ENCODE measurements at places on chromosomes 3 and 15.

DNA sequence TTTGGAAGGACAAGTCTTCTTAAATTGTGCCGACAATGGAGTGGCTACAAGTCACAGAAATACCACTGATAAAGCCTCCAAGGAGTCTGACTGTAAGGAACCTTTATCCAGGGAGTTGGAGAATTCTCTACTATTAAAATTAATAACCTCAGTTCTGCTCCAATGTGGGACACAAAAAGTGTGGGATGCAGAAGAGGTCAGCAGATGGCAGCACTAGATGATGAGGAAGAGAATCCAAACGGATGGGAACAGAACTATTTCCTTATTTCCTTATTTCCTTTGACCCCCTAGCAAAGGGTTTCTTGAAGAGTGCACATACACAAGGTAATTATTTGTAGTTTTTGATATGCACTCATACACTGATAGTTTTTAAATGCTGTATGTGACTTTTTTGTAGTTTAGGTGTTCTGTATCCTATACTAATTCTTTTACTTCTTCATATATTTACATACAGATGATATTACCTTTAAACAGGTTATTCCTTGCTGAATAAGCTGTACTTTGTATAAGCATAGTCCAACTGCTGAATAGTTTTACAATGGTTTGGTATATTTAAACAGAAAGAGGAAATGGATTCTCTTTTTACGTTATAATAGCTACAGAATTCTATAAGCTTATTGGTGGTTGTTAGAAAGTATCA, 25.6 kb upstream of the NLGN1 start:
- peak; percentile 18 for DNase-seq

DNA sequence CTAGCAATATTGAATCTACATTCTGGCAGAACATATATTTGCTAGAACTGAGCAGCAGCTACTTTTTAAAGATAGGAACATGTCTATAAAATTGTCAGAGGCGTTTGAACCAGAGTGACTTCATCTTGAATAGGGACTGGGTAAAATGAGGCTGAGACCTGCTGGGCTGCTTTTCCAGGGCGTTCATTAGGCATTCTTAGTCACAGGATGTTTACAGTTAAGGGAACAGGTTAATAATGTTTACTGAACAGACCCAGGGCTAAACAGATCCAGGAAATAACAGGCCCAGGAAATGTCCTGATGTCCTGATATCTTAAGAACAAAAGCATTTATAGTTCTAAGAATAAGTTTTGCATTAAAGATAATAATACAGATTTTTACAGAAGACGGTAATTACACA, 34.5 kb upstream of the B3GALNT1 start:
- no peak for DNase-seq

DNA sequence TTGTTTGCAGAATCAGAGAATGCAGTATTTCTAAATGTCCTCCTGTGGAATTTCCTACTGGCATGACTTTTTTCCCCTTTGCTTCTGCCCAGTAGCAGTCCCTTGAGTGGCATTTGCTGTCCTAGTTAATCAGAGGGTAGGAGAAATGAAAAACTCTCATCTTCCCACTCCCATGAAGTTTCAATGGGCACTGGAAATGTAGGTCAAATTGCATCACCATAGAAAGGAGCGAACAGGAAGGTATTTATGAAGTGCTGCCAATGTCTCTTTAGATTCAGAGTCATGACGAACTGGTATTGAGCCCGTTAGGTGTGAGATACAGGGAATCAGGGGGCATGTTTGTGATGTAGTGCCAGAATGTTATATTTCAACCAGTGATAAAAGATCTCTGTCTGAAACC, 23.2 kb downstream of the ATXN7 start:
- no peak for DNase-seq

- DNase-seq, result peak; percentile 93
These were observed 6.9 kb downstream of the PLXND1 start for GRCh38 chr3:129599607-129600006.

DNA sequence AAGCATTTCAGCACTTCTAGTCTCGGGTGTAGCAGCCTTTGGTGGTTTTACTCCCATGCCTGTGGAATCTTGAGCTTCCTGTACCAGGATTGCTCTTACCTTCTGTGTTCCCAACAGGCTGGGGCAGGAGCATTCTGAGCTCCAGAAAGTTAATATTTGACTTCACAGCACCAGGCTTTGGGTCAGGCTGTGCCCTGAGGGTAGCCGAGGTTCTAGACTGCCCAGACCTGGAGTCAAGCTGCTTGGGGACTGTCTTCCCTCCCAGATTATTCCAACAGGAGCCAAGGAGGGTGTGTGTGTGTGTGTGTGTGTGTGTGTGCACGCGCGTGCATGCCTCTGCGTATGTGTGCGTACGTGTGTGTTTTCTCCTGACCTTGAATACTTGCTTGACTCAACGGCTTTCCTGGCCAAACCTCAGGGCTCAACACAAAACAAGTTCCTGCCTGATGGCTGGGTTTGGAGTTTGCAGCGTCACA, 94.8 kb downstream of the FLNB start:
- DNase-seq, result no peak

DNA sequence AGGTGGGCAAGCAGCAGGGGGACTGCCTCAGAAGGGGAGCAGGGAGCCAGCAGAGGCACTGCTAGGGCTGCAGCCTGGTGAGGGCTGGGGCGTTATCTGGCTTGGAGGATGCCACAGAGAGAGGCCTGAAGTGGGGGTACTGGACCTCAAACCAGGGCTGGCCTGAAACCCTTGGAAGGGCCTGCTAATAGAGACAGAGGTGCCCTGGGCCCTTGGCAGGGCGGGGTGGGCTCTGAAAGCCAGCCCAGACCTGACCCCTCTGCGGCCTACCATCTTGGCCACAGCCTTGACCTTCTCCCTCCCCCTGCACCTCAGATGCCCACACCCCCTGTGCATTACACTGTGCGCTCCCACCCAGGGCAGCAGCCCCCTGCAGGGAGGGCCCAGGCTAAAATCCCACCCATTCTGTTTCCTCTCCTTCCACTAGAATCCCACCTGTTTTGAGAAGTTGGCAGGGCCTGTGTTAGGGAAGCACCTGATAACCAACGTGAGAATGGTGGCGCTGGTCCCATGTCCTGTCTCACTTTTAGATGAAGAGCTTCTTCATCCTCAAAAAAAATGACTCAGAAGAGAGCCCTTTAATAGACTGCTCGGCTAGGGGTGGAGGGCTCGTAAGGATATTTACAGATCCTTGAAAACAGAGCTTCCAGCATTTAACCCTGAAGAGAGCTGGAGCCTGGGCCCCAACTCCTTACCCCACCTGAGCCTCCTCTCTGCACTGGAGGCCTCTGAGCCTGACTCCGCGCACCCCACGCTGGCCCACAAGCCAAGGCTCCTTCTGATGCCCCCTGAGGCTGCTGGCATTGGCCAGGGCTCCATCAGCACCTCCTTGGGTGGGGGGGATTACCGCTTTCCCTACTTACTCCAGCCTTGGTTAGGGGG, 29.8 kb downstream of the LOXL1 start:
- DNase-seq, result no peak

GRCh38 chr15:40421246-40422157, 15.9 kb downstream of the IVD start:
- DNase-seq, result peak; percentile 84

- no peak for DNase-seq
These were observed 200.0 kb upstream of the CBLB start for GRCh38 chr3:106068795-106069194.

DNA sequence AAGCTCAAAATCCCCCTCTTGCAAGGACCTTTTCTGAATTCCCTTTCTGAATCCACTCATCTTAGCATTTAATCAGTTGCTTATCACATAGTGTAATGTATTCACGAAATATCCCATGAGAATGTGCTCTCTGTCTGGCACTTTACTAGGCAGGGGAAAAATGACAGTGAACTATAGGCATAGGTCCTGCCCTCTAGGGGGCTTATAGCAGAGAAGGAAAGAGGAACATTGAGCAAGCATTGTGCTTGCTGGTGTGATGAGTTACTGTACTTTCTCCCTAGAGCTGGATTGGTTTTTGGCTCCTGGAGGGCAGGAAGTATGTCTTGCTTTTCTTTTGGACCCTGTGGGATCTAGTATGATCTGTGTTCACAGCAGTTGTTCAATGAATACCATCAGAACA, 26.5 kb downstream of the DUOX2 start:
- DNase-seq, result peak; percentile 15

- no peak for DNase-seq
These were observed 68.8 kb upstream of the CDV3 start for GRCh38 chr3:133504736-133505135.

- DNase-seq, result no peak
These were observed 17.3 kb downstream of the MTMR10 start for GRCh38 chr15:30974112-30974511.

- no peak for DNase-seq
These were observed 57.8 kb upstream of the KY start for GRCh38 chr3:134708671-134709070.

GRCh38 chr3:149243540-149243939, 21.9 kb upstream of the CP start:
- DNase-seq, result no peak

DNA sequence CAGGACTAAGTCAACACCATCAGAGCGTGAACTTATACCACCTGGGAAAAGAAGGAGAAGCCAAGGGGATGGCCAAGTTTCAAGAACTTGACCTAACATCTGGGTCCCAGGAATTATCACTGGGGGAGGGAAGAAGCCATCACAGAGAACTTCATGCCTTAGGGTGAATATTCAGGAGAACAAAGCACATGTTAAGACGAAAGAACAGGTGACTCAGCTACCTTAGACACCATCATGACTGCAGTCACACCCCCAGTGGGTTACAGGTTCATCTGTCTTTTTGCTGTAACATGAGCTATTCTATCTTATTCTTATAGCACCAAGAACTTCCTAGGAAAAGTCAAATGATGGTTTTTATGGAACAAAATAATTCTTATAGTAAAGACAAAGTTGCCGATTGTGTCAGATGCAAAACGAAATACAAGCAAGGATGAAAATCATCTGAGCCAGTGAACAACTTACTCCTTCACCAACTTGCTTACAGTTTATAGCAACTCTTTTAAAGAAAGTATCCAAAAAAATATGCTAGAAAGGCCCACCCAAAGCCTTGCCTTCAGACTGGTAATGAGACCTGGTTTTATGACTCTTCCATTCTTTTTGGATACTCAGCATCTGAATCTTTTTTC, 72.0 kb downstream of the TPRA1 start:
- DNase-seq, result no peak

DNA sequence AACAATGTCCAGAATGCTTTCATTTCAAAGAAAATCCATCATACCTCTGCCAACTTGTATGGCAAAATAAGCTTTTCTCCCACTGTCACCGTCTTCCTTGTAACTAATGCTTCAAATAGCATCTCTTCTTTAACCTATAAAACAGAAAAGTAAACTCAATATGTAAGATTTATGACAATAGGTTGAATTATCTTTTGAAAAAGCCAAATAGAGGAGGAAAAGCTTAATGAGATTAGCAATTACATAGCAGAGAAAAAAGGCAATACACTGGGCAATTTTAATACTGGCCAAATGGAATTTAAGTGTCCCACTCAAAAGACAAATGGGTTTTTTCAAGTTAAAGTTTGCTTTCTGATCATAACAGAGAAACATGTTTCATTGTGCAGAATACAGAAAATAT, 118.1 kb downstream of the MYO9A start:
- DNase-seq, result no peak

GRCh38 chr3:69250014-69250413, 127.6 kb upstream of the LMOD3 start:
- peak; percentile 14 for DNase-seq

- no peak for DNase-seq
These were observed 200.1 kb downstream of the FAM43A start for GRCh38 chr3:194885766-194886165.

GRCh38 chr3:55362210-55362960, 124.7 kb downstream of the WNT5A start:
- DNase-seq, result no peak

GRCh38 chr3:183310936-183311335, 57.9 kb downstream of the B3GNT5 start:
- DNase-seq, result no peak

- no peak for DNase-seq
These were observed 243.9 kb downstream of the SHQ1 start for GRCh38 chr3:72604328-72604727.

GRCh38 chr3:118262800-118263402, 771.7 kb downstream of the IGSF11 start:
- DNase-seq, result no peak

DNA sequence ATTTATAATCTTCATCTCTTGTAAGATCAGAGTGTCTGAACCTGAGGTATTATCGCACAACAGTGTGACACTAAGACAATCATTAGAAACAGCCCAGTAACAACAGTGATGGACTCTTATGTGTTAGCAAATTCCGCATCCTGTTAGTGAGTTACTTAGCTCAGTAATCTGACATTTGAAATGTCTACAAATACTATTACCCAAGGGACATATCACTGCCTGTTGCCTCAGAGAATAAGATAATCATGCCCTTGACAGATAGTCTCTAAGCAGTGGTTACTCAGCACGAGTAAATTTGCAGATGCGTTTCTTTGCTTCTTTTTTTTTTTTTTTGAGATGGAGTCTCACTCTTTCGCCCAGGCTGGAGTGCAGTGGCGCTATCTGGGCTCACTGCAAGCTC, 13.4 kb upstream of the RTP1 start:
- no peak for DNase-seq

DNA sequence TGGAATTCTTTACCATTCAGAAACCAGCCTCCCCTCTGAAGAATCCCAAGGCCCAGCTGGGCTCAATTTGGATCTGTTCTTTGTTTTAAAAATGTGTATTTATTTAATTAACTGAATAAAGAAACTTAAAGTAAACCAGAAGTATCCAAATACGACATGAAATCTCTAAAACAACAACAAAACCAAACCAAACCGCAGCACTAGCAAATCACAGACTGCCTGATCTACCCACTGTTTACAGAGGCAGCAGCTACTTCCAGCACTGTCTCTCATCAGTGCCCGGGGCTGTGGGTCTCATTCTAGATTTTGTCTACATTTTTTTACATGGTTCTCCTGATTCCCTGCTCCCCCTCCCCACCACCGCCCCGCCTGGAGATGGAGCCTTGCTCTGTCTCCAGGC, 2.3 kb downstream of the FLNB start:
- DNase-seq, result no peak

GRCh38 chr3:121165397-121165837, 257.4 kb downstream of the STXBP5L start:
- DNase-seq, result no peak

DNA sequence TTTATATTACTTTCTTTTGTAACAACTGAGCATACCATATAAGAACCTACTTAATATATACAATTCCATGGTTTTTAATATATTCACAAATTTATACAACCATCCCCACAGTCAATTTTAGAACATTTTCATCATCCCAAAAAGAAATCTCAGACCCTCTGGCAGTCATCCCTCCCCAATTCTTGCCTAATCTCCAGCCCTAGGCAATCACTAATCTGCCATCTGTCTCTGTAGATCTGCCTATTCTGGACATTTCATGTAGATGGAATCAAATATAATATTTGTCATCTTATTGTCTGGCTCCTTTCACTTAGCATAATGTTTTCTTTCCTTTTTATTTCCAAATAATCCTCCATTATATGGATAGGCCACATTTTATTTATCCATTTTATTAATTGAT, 92.5 kb downstream of the LARS2 start:
- DNase-seq, result no peak

DNA sequence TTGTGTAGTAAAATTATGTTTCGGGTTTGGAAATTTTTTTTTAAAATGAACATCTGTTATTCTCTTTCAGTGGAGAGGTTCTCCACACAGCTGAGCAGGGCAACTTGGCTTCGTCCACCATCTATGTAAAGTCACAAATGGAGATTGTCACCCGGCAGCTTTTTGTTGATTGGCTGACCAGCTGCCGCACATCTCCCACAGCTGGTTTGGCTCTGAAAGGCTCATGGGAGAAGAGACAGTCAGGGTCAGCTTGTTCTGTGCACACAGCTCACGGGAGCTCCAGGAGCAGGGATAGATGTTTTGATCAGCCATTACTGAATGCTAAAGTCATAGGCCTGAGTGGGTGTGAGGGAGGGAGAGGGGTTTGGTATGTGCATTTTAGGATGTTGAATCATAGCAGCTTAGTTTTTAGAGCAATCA, 12.9 kb upstream of the CCDC80 start:
- DNase-seq, result no peak
